SW 1271 (cell line): ENCODE measurements at places on chromosomes 16 and 17.

DNA sequence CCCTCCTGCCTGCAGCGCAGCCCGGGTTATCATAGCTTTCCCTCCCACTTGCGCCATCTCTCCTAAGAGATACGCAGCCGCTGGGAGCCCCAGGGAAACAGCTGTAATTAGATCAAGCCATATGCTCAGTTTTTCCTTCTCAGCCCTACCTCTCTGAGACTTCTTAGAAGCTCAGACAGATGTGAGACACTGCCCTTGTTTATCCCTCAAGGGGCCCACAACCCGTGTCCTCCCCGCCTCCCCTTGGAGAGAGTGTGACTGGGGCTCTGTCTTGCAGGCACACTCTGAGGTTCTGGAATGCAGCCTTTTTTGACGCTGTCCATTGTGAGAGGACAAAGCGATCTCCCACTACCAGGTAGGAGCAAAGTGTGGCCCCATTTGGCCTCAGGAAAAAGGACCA is 31.2 kb downstream of the CIBAR2 start:
- no peak for DNase-seq

- DNase-seq, result no peak
Measured at GRCh38 chr17:37833237-37833859, 88.5 kb upstream of the HNF1B start.

DNA sequence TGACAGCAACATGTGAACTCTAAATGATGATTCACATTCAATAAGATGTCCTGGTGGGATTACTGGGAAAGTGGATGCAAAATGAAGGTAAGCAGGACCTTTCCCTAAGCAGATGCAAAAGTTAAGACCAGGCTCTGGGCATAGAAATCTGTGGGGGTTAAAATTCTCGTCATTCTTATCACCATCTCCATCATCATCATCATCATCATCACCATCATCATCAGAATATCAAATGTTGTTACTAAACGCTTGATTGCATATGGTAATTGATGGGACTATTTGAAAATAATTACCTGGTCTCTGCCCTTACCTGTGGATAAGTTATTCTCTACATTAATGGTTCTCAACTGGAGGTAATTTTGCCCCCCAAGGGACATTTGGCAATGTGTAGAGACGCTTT is 41.9 kb upstream of the TMEM132E start:
- DNase-seq, result no peak

DNA sequence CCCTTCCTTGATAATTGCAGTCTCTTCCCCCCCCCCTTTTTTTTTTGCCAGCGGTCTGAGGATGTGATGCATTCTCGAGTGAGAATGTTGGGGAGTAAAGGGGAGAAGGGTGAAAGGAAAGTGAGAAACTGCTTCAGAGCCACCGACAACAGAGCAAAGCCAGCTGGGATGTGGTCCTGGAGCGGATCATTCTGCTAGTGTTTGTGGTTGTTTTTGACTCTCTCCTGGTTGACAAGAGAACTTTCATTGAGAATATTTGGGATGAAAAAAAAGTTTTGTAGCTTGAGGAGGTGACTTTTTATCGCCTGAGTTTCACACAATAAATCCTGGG is 1.3 kb downstream of the NF1 start:
- DNase-seq, result no peak

- DNase-seq, result no peak
Measured at GRCh38 chr16:69861292-69862030, 89.7 kb upstream of the CLEC18A start.

GRCh38 chr17:63514974-63515373 is 8.2 kb upstream of the KCNH6 start:
- no peak for DNase-seq
